ENCODE measurements at places on chromosomes 16 and 17.

DNA sequence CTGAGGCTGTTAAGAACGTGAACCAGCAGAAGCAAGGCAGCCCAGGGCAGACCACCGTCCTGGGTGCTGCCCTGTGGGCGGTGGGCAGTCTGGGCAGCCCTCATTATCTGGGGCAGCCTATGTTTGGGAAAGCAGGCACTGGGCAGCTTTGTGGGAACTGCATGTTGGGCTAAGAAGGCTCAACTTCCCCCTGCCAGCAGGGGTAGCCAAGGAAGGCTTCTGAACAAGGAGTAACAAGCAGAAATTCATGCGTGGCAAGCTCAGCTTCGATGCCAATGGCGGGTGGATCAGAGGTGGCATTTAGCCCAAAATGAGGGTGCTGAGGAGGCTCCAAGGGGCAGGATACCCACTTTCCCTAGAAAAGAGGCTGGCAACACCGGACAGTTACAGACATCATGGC lies 42.7 kb upstream of the METRNL start:
- no peak for DNase-seq

DNA sequence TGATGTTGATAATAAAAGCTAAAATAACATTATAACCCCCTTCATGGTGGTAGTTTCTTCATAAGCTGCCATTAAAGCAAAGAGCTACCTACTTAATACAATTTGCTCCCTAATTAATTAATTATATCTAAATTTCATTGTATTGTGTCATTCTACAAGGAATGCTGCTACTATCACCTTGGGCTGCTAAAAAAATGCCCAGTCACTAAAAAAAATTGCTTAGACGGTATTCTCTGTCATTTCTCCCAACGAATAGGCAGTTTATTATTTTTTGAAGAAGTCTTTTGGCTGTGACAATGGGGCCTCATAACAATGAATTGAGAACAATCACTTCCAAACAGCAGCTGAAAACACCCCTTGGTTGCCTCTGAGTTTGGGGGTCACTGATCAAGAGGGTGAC lies 59.5 kb downstream of the XYLT1 start:
- DNase-seq, result no peak

- DNase-seq, result no peak
These were observed 224.9 kb downstream of the CNTNAP4 start for GRCh38 chr16:76502063-76502462.

GRCh38 chr16:56600398-56600999 lies 7.9 kb upstream of the MT2A start:
- no peak for DNase-seq

- DNase-seq, result no peak
These were observed 44.5 kb downstream of the MEAK7 start for GRCh38 chr16:84459941-84460405.

DNA sequence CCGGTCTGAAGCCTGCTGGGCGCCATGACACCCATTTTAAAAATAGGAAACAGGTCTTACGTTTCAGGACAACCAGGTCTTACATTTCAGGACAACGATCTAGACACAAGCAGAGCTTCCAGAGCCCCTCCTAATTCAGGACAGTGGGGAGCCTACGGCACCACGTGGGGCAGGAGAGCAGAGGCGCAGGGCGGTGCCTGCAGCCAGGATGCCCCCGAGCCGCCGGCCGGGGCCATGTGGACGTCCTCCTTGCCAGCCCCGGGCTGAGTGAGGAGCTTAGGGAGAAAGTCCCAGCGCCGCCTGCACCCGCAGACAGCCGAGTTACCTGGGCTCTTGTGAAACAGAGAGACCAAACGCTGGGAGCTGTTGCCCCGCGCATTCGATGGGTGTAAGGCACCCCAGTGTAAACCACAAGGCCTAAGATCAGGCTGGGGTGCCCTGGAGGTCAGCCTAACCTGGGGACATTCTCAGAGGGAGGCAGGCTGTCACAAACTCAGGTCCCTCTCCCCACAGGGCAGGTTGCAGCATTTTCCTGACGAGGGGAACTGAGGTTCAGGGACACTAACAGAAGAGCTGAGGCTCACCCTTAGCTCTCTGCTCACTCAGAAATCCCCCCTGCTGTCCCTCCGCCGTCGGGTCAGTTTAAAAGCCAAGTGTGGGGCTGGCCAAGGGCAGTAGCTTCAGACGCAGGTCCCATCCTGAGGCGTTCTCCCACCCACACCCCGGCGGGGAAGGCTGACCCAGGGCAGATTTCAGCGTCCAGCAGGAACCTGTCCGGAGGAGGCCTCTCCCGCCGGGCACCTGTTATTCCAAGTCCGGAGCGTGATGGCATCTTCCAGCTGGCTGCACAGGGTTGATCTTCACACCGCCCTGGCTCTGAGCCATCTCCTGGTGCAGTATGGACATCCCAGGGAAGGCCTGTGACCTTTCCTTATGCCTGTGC lies 1.8 kb upstream of the NOTUM start:
- DNase-seq, result no peak

- no peak for DNase-seq
These were observed 478.4 kb downstream of the TOX3 start for GRCh38 chr16:52068447-52069074.

GRCh38 chr16:31842864-31843263 lies 30.7 kb upstream of the ZNF267 start:
- DNase-seq, result no peak
